ENCODE measurements at places on chromosomes 1 and 21.
A peak's percentile ranks its signal among the peaks of the same experiment; 100 is the strongest.

DNA sequence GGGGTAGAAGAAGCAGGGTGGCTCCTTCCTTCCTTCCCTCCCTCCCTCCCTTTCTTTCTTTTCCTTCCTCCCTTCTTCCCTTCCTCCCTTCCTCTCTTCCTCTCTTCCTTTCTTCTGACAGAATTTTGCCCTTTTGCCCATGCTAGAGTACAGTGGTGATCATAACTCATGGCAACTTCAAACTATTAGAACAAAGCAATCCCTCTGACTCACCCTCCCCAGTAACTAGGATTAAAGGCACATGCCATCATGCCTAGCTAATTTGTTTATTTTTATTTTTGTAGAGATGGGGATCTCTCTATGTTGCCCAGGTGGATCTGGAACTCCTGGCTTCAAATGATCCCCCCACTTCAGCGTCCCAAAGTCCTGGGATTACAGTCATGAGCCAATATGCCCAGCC, 10.0 kb upstream of the RPE65 start:
- DNase-seq: no peak

DNA sequence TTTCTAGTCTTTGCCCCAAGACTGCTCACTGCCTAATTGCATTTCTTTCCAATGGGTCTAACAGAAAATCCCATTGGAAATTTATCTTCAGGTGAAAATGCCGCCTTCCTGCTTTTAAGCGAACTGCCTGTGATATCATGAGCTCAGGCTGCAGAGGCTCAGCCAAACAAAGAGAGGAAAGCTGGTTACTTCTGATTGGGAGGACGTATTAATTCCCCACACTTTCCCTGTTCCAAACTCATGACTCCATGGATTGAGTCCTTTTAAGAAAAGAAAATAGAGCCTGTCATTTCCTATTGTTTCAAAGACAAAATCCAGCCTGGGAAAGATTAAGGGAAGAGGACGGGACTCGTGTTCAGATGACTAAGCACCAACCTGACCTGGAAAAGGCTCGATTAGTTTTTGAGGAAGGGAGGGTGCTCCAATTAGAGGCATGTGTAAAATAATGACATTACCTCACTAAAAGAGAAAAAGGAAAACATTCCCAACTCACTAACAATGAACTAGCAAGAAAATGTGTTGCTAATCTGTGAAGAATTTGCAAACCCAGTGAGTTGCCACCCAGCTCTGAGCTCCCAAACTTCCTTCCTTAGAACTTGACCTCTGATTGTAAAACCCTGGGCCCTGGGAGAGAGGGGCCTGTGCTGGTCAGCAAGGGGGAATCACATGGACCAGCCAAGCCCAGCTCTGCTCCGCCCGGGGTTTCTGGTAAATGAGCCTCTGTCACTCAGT, 61.2 kb downstream of the TCP10L start:
- no peak for DNase-seq

DNA sequence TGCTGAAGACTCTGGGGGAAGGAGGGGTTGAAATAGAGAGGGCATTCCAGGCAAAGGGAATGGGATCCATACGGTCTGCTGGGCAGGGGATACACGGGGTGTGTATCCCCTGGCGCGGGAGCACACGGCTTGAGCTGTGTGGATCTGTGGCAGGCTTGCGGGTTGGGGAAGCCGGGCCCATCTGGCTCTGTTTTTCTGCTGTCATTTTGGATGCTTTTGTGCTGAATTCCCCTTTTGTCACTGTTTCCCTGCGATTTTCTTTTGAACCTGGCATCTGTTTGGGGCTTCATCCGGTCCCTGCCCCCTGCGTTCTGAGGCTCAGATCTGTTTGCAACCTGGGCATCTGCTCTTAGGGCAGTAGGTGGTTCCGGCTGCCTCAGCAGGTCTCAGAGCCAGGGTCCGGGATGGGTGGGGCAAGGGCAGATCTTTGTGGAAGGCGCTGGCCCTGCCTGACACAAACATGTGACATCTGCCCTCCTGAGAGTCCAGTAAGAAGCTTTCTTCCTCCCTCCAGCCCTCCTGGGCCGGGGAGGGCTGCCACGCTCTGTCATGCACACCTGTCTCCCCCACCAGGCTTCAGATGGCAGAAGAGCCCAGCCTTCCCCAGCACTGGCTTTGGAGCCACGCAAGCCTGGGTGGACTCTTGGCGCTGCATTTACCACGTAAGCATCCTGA, 84.0 kb downstream of the IGSF21 start:
- DNase-seq: no peak

DNA sequence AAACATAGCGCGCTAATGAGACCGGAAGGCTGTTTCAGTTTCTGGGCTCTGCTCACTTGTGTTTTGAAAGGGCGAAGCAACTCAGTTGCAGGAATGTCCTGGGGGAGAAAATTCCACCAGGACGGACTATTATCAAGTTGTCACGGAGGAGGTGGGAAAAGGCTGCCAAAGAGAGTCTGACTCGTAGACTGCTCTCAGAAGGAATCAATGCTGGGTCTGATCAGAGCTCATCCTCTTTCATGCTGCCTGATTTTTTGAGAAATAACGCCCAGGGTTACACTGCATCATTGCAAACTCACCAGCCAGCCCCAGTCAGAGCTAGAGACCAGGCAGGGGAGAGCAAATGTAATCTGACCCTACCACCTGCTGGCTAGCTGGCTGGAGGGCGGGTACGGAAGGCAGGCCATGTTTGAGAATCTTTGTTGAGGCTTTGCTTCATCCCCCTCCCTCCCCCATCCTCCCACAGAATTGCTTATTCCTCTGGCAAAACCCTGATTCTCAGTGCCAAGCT, 36.4 kb upstream of the BCL9 start:
- DNase-seq: no peak

GRCh38 chr1:6601049-6601922, 1.4 kb downstream of the KLHL21 start:
- DNase-seq: peak; percentile 88

DNA sequence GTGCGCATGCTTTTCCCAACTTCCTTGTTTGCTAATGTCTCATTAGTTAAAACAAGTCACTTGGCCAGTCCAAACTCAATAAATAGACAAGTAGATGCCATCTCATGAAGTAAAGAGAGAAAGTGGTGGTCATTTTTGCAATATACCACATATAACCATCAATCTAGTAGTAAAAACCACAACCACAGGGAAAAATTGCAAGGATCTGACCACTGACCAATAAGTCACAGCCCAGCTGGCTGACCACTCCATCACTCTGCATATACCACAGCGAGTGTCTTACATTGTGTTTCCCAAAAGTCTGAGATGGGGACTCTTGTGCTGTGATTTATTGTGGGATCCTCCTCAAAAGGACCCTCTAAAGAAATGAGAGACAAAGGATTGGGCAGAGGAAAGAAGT, 76.0 kb downstream of the FH start:
- no peak for DNase-seq

GRCh38 chr1:15493869-15494390, 18.0 kb downstream of the CELA2B start:
- no peak for DNase-seq
